ENCODE measurements at places on chromosomes 2 and 18.

- no peak for DNase-seq
Measured at GRCh38 chr2:2825516-2826208, 494.6 kb upstream of the MYT1L start.

- no peak for DNase-seq
Measured at GRCh38 chr18:64270121-64270520, 121.2 kb upstream of the LINC00305 start.

DNA sequence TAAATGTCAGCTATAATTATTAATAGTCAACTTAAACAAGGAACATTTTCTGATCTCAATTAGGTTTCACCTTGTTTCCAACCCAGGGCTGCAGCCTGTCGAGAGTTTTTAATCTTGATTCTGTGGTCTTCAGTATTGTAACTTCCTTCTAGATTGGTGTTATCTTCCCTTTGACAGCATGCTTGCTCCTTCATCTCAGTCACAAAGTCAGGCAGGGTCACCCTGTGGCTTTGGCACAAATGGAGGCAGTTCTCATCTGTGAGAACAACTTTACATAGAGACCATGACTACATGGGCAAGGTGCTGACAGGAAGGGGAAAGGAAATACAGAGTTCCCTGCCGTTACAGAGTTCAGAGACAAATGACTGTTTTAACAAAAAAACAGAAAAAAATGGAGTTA is 50.5 kb downstream of the HNRNPLL start:
- DNase-seq, result no peak

GRCh38 chr18:484749-485464 is 15.6 kb downstream of the COLEC12 start:
- no peak for DNase-seq

- no peak for DNase-seq
Measured at GRCh38 chr2:10305715-10306114, 3.0 kb downstream of the HPCAL1 start.

- no peak for DNase-seq
Measured at GRCh38 chr2:129061069-129061768, 742.6 kb upstream of the HS6ST1 start.

DNA sequence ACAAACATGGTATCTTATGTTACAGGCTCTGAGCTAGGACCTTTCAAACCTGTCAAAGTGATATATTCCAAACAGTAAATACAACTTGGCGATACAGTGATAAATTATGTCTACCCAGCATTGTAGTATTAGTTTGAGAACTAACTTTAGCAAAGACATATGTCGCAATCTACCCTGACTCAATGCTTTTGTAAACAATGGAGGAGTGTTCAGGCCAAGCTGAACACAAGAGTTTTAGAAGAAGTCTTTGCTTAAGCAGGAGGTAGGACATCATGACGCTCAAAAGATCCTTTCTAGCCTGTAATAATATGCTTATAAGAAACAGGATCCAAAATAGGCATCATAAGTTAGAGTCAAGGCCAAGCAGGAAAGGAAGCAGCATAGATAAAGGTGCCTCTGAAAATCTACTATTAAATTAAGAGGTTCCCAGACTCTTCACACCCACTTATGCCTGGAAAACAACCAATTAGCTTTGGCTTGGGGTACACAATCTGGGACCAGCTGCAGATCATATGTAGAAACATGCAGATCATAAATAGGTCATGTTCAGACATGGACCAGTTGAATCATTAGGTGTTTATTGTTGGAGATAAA is 132.5 kb downstream of the CSRNP3 start:
- DNase-seq, result peak; percentile 17

DNA sequence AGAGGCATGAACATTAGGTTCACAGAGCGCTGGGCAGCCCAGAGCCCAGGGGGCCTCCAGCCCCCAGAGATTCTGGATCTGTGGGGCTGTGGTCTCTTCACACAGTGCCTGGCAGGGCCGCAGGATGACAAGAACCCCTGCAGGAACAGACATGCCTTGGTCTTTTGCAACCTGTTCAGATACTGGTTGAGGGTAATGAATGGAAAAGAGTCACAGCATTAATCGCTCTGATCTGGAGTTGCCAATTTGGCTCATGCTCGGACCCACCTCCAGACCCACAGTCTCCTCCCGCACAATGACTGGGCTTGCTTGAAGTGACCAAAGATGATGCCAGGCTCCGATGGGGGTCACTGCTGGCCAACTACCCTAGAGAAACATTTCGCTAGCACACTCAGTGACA is 229.4 kb upstream of the SMAD2 start:
- DNase-seq, result no peak

- no peak for DNase-seq
Measured at GRCh38 chr2:220163486-220163885, 536.1 kb downstream of the SLC4A3 start.

- DNase-seq, result no peak
Measured at GRCh38 chr2:164688896-164689419, 67.7 kb upstream of the GRB14 start.

DNA sequence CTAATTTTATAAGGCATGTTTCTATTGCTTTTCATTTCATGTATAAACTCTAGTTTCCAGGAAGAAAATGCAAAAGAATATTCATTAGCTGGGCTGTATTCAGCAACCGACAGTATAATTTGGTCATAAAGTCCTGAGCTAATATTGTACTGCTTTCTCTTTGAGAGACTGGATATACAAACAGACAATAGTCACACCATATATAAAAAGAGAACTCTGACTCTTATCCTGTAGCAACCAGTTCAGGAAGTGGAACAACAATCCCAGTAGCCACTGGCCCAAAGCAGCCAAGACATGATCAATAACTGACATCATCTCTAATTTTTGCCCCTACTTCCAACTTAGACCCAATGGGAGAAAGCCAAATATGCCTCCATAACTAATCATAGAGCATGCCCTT is 160.8 kb downstream of the FSIP2 start:
- DNase-seq, result no peak

DNA sequence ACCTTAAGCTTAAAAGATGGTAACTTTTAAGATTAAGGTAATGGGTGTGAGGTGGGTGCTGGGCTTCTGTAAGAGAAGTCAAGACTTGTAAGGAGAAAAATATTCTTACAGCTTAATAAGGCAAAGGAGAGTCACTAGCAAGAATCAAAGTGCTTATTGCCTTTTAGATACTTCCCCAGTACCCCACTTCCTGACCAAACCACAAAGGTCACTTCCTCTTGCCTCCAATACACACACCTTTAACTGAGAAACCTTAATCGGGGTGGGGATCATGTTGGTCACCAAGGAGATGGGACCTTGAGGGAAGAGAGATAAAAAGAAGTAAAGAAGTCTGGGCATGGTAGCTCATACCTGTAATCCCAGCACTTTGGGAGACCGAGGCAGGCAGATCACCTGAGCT is 10.6 kb upstream of the ATG16L1 start:
- no peak for DNase-seq

DNA sequence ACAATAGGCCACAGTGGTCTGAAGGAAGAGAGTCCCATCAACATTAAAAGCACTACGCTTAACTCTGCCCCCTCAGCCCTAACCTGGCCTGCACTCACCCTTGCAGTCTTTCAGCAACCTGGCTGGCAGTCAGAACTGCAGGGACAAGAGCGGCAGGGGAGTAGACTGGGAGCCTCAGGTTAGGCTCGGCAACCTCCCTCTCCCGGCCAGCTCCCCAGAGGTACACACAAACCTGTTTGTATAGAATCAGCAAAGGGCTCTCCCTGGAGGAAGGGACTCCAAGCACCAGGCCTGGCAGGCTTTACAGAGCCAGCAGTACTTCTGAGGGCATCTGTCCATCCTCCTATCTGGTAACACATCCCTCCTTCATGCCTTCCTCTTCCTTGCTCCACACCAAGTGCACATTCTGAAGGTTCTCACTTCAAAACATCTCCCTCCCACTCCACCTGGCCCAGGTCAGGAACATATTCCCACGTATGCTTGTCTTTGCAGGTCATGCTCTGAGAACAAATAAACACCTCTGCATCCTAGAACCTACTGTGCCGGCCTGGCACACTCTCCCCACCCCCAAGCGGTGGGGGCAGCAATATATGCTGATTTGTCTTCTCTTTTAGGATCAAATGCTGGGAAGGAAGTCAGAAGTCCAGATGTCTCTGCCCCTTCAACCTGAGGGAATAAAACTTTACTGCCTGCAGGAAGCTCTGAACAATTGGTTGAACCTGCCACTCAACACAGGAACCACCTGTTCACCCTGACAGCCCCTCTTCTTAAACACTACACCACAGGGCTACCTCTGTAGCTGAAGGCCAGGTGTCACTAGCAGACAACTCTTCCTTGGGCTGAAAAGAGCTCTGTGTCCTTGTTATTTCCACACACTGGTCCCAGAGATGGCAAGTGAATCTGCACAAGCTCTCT is 12.6 kb upstream of the SFXN5 start:
- no peak for DNase-seq

- DNase-seq, result no peak
Measured at GRCh38 chr18:54086046-54086802, 138.2 kb downstream of the MBD2 start.

- no peak for DNase-seq
Measured at GRCh38 chr2:15940661-15941480, 521 bp downstream of the MYCN start.

DNA sequence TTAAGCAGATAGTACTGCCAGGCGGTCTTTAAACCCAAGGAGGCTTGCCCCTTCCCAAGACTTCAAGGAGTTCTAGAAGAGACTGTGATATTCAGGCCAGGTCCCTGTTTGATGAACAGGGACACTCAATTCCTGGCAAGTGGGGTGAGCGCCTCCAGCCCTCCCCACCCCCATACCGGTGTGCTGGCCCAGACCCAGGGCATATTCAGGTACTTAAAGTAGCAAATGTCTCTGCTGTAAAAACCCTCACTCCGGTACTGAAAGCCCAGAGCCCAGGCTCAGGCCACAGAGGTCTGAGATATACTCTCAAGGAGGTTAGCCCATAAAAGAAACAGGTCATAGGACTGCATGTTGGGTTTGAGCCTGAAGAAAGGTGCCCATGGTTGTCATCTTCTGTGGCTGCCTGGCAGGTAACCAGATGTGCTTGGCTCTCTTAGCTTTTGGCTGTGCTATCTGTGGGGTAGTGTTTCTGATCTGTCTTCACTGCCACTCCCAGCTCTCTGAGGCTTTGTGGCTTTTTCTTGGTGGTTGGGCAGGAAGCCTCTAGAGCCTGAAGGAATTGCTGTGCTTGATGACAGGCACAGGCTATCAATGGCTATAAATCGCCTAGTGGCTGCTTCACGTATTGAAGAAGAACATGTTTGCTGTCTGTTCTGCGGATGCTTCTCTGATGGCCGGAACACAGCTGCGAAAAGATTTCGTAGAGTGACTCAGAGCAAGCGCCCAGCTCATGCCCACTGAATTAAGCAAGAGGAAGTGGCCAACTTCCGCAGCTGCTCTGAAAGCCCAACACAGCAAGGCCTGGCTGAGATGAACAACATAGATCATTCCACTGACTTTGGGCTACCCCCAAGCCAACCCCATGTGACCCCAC is 63.3 kb upstream of the ALPP start:
- DNase-seq, result peak; percentile 92

DNA sequence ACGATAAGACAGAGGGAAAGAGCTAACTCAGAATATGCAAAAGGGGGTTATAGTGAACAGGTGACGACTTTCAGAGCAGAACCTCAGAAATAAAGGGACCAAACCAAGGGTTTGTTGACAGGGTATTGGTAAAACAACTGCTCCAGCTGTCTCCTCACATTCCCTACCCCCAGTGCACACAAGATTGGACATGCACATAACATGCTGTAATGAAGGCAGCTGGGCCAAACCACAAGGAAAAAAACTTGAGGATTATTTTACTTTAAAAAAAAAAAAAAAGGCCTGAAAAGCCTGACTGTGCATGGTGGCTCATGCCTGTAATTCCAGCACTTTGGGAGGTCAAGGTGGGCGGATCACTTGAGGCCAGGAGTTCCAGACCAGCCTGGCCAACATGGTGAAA is 3.5 kb downstream of the RBM43 start:
- DNase-seq, result peak; percentile 81

- DNase-seq, result no peak
Measured at GRCh38 chr18:55390898-55391297, 197.1 kb downstream of the TCF4 start.

DNA sequence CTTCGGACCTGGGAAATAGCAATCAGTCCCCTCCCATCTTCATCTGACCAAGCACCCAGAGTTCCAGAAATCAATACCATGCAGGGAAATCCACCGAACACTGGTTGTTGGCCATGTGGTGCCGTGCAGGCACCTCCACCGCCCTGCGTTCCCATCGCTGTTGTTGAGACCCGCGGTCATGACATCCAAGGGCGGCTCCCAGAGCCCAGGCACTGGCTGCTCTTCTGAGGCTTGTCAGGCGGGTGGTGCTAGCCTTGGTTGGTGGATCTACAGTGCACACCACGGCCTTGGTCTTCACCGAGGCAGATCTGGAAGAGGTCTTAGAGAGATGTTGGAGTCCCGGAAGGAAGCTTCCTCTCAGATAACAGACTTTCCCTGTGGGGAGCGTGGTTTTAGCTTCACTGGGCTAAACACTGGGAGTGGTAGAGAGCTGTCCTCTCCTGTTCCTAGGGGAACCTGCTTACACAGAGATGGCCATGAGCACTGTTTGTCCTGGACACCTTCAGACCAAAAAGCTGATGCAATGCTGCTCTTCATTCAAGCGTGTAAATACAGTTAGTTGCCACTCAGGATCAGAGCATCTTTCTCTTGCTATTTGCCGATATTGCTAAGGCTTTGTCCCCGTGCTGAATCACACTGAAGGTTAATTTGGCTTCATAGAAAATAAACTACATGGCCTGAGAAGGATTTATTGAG is 58.3 kb downstream of the SMIM21 start:
- DNase-seq, result no peak

GRCh38 chr2:178871536-178871935 is 64.3 kb upstream of the TTN start:
- DNase-seq, result no peak

- DNase-seq, result no peak
Measured at GRCh38 chr2:161709428-161709827, 85.2 kb downstream of the SLC4A10 start.

- no peak for DNase-seq
Measured at GRCh38 chr2:209582281-209582680, 158.4 kb downstream of the MAP2 start.

GRCh38 chr2:68452158-68452900 is 14.8 kb downstream of the FBXO48 start:
- no peak for DNase-seq

- DNase-seq, result no peak
Measured at GRCh38 chr2:180001726-180002125, 5.4 kb downstream of the CWC22 start.

- DNase-seq, result no peak
Measured at GRCh38 chr2:166278856-166279255, 96.9 kb downstream of the SCN9A start.

GRCh38 chr2:112597537-112598322 is 13.3 kb downstream of the CHCHD5 start:
- DNase-seq, result no peak

GRCh38 chr2:193816008-193816407 is 1621.3 kb upstream of the TMEFF2 start:
- no peak for DNase-seq

All from AG08395 (cell line).